ENCODE measurements at places on chromosomes 12 and 14.

GRCh38 chr12:16796168-16796567, 190.2 kb upstream of the LMO3 start:
- no peak for DNase-seq

DNA sequence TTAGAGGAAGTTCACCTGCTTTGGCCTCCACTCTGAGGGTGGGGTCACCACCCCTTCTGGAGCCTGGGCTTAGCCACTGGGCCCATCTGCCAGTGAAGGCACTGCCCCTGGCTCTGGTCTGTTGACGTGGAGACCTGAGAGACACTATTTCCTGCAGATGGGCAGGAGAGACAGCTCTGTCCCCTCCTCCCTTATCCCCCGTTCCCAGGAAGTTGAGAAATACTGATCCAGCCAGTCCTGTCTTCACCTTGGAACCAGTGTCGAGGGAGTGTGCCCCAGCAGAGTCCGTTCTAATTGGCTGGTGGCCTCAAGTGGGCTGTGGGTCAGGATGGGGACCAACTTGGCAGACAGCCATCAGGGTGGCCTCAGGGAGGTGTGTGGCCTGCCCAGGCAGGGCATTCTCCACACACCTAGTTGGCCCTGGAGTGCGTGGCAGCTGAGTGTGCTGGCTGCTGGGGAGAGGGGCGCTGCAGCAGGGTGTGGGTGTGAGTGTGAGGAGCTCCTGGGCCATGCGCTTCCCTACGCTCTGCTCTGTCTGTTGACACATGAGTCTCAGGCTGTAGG, 25.4 kb downstream of the CLSTN3 start:
- peak; percentile 93 for DNase-seq

GRCh38 chr12:94614288-94614721, 36.1 kb downstream of the TMCC3 start:
- no peak for DNase-seq

- DNase-seq = no peak
These were observed 67.2 kb upstream of the DIO2 start for GRCh38 chr14:80278293-80279023.

GRCh38 chr12:110403976-110404682, 621 bp upstream of the ANAPC7 start:
- peak; percentile 87 for DNase-seq

- no peak for DNase-seq
These were observed 3.6 kb downstream of the L2HGDH start for GRCh38 chr14:50308363-50308915.

DNA sequence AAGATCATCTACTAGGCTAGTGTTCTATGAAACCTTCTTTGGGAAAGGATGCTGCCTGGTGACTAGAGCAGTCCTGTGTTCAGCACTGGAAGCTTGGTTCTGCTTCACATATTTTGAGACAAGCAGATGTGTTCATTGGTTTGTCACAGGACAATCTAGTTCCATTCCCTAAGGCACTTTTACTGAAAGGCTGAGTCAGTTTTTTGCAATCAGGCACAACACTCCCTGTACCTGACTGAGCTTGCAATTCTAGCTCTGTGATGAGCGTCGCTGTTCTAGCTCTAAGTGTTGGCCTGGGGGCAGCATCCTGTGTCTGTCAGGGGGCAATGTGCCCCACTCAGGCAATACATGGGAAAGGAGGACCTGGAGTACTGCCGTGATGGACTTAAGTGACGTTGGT, 144.4 kb downstream of the CAND1 start:
- no peak for DNase-seq

- DNase-seq = no peak
These were observed 8.3 kb downstream of the IKZF4 start for GRCh38 chr12:56029166-56029519.

DNA sequence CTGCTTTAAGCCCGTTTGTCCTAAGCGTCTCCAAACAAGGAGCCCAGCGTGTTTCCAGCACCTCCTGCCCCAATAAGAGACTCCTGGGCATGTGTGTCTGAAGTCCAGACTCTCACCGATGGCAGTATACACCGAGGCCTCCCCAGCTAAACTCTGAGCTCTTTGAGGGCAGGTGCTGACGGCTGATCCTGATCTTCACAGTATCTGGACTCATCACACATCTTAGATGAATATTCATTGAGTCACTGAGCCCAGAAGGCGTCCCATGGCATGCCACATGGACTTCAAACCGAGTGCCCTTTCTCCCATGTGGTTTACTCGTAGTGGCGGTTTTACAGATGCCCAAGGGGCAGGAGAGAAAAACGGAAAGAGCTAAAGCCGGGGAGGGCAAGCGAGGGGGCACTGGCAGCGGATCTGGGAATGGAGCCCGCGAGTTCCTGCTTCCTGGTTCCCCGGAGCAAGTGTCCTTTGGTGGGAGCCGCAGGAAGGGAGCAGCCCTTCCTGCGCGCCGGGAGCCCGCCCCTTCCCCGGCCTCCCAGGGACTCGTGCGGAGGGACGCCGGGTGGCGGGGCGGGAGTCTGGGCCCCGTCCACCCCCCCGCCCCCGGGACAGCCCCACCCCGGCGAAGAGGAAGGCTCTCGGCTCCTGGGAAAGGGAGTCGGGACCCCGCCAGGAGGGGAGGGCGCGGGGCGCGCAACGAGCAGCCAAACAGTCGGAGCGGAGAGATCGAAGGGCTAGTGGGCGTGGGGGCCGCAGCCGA, 585 bp upstream of the TEAD4 start:
- DNase-seq = peak; percentile 86

DNA sequence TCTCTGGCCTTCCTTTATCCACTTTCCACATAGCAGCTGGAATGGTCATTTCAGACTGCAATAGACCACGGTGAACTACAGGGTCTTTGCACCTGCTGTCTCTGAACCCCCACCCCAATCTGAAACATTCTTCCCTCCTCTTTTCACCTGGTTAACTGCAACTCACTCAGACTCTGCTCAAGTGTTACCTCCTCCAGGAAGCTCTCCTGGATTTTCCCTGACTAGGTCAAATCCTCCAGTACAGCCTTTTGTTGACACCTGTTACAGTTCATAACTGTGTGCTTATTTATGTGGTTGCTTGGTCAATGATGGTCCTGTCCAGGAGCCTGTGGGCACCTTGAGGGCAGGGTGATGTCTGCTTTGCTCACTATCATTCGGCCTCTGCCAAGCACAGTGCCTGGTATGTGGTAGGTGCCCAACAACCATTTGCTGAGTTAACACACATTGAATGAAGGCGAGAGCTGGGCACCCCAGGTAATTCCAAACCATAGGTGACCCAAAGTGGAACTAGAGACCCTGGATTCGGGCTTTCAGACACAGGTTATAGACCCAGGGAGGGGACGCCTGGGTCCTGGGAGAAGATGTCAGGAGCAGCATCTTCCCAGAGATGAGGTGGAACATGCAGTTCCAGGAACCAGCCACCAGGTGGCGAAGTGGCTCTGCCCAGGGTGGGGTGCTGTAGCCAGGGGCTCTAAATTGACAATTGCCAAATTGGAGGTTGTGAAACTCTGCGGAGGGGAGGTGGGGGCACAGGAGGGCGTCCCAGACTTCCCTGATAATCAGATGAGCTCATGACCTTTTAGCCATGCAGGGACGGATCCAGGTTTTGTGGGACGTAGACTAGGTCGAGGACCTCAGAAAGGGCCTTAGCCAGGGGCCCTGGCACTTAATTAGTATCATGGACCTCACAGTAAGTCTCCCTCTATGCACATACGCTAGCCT, 28.1 kb downstream of the TRPV4 start:
- DNase-seq = peak; percentile 82

- DNase-seq = no peak
These were observed 12.1 kb downstream of the C14orf180 start for GRCh38 chr14:104591506-104592291.

DNA sequence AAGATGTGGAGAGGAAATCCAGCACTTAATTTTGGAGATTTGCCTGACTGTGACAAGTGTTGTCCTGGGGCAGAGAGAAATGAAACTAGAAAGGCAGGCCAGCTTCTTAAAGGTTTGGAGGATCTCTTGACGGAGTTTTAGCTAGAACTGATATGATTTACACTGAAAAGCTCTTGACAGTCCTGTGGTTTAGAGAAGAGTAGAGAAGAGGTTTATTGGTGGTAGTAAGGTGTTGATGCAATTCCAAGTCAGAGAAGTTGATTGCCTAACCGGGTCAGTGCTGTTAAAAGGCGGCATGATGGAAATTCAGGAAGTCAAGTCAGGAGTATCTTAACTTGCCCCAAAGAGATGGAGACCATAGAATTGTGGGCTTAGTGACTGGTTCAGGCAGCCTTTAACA, 89.0 kb upstream of the TRAF3 start:
- no peak for DNase-seq

GRCh38 chr12:5560265-5560664, 128.4 kb downstream of the NTF3 start:
- no peak for DNase-seq

GRCh38 chr12:40946612-40947194, 241.4 kb upstream of the PDZRN4 start:
- DNase-seq = no peak

- DNase-seq = no peak
These were observed 5.6 kb upstream of the SYNJ2BP start for GRCh38 chr14:70422538-70422937.

DNA sequence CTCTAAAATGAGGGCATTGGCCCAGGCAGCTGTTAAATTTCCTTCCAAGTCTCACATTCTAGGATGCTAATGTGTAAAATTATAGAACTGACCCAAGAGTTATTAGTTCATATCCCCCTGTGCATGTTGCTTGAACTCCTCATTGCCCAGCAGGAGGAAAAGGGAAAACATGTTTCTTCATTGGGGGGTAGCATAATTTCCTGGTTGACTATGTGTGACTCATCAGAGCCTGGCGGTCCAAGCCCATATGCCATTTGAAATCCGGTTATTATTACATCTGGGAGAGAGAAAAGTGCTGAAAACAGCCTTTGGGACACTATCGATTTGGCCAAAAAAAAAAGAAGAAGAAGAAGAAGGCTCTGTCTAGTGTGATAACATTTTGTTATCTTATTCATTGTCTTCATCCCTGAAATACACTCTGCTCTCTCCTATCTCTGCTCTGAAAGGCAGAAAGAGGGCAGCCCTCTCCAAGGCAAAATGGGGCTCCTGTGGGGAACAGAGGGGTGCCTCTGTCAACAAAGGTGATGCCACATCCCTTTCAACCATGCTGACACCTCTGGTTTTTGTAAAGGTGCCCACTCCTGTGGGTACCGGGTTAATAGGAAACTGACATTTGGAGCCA, 114.2 kb downstream of the DAD1 start:
- DNase-seq = no peak

GRCh38 chr14:24858052-24858451, 191.9 kb downstream of the STXBP6 start:
- DNase-seq = no peak

GRCh38 chr12:23949348-23950209, at the start of gene SOX5:
Gene SOX5 (minus strand): TSS chr12:23949670. CDS start chr12:23949601, 69 bp downstream.
- DNase-seq = peak; percentile 67

DNA sequence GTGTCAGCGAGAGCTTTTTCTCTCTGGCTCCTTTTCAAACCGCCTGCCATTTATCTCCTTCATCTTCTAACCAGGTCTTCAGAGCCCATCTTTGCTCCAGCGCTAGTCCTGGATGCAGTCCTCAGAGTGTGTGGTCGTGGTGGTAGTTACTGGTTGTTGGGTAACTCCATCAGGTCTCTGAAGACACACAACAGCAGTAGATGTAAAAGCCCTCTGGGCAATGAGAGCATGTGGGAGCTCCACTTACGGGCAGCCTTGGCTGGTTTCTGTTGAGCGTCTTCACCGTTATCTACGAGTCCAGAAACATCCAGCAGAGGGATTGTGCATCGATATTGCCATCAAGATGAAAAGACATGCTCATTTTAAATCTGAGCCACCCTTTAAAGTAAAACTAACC, 61.2 kb downstream of the FBXL14 start:
- no peak for DNase-seq

GRCh38 chr14:83777516-83777915, 1752.4 kb upstream of the FLRT2 start:
- DNase-seq = no peak

DNA sequence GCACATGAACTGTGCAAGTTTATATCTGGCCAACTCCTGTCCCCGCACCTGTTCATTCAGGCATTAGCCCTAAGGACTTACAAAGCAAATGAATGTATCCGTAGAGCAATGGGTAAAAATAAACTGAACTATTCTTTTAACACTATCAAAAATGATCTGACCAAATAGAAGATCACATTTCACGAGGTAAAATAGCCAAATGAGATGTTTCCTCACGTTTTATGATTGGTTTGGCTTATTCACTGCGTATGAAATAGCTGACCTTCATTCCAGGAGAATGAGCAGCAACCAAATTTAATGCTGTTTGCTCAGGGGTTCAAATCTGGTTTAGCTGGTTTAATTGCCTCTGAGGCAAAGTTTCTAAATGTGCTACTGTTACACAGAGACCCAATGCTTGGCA, 216.0 kb upstream of the EEA1 start:
- DNase-seq = no peak

- no peak for DNase-seq
These were observed 19.0 kb downstream of the RPS6KA5 start for GRCh38 chr14:91041450-91041849.

All from upper lobe of right lung (tissue), 1 donor.